ENCODE measurements at places on chromosomes 3 and 15.
A peak's percentile ranks its signal among the peaks of the same experiment; 100 is the strongest.

GRCh38 chr3:4988983-4989834 is 10.0 kb downstream of the BHLHE40 start:
- H3K4me1 ChIP-seq: no peaks in the 10 kb centered on the region
- peaks cover 8% of the 10 kb centered on the region for H3K27me3 ChIP-seq
- H3K27ac ChIP-seq: no peak overlapping the region
- H3K36me3 ChIP-seq: no peaks in the 10 kb centered on the region

DNA sequence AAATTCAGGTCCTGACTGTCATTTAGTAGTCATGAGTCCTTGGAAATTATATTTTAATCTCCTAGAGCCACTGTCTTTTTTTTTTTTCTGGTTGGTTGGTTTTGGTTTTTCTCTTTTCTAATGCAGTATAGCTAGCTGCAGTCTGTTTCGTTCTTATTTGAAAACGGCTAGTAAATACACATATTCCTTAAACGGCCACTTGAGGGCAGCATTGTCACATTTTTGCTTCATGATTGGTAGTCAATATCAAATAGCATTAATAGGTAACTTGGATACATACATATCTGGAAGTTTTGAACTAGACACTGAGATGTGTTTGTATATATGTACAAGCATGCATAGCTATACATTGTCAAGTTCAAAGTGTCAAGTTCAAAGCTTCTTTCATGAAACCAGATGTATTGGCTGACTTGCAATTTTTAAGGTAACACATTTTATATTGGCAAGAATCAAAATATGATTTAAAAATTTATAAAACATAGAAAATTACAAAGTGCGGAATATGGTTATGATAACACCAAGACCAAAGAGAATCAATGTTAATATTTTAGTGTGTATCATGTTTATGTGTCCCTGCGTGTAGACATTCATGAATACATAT is 22.5 kb downstream of the GABRA5 start:
- no peak overlapping the region for H3K27ac ChIP-seq
- DNase-seq: peak; percentile 77
- no peaks in the 10 kb centered on the region for H3K36me3 ChIP-seq
- no peaks in the 10 kb centered on the region for H3K27me3 ChIP-seq
- no peak overlapping the region for H3K4me3 ChIP-seq
- peaks cover 4% of the 10 kb centered on the region for H3K4me1 ChIP-seq

GRCh38 chr3:152447511-152447910 is 178.8 kb downstream of the MBNL1 start:
- H3K36me3 ChIP-seq: no peaks in the 10 kb centered on the region
- peaks cover 3% of the 10 kb centered on the region for H3K4me1 ChIP-seq
- no peak overlapping the region for H3K4me3 ChIP-seq
- no peaks in the 10 kb centered on the region for H3K27me3 ChIP-seq

DNA sequence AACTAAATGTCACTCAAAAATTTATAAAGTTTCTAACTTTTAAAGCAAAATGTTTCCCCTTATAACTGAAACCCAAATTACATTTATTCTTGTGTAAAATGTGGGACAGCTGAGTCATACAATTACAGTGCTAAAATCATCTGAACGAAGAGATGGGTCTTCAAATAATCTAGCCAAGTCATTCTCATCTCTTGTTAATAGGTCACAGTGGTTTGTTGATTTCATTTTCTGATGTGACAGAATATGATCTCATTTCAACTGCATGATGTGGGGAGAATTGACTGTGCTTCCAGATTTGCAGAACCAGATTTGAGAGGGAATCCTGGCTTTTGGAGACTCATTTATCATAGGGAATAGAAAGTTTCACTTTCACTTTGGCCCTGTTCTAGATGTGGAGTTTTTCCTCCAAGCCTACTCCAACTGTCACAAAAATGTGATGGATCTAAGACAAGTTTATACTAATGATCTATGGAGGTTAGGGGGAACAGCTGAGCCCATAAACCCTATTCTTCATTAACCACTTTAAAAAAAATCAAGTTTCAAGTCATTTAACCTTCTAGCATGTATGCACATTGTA is 685.0 kb downstream of the PDCD6IP start:
- H3K4me1 ChIP-seq: no peaks in the 10 kb centered on the region
- H3K27me3 ChIP-seq: no peaks in the 10 kb centered on the region
- no peak for DNase-seq
- H3K27ac ChIP-seq: no peak overlapping the region
- no peaks in the 10 kb centered on the region for H3K36me3 ChIP-seq
- H3K4me3 ChIP-seq: no peak overlapping the region

DNA sequence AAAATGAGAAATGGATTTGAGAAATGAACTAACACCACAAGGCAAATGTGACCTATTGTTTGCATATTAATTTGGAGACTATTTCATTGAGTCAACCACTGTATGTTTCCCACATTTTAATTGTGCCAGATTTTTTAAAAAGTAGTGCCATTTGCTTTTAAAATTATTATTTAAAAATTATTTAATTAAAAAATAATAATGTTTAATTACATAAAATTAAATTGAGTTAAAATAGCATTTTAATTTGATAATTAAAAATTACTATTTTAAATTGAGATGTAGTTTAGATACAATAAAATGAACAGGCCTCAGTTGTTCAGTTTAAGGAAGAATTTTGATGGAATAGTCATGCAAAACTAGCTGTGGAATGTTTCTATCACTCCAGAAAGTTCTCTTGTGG is 62.7 kb upstream of the GATM start:
- no peak overlapping the region for H3K4me3 ChIP-seq
- peaks cover 17% of the 10 kb centered on the region for H3K27me3 ChIP-seq
- no peak for DNase-seq

DNA sequence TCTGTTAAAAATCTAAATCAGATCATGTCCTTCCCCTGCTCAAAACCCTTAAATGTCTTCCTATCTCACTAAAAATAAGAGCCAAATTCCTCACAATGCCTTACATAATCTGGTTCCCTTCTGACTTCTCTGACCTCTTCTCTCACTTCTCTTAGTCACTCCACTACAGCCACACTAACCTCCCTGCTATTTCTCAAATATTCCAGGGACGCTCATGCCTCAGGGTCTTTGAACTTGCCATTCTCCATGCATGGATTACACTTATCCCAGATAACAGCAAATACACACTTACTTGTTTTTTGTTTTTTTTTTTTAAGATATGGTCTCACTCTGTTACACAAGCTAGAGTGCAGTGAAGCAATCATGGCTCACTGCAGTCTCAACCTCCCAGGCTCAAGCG is 8.5 kb downstream of the TP53BP1 start:
- no peak for DNase-seq
- H3K27me3 ChIP-seq: no peaks in the 10 kb centered on the region
- no peaks in the 10 kb centered on the region for H3K4me1 ChIP-seq

DNA sequence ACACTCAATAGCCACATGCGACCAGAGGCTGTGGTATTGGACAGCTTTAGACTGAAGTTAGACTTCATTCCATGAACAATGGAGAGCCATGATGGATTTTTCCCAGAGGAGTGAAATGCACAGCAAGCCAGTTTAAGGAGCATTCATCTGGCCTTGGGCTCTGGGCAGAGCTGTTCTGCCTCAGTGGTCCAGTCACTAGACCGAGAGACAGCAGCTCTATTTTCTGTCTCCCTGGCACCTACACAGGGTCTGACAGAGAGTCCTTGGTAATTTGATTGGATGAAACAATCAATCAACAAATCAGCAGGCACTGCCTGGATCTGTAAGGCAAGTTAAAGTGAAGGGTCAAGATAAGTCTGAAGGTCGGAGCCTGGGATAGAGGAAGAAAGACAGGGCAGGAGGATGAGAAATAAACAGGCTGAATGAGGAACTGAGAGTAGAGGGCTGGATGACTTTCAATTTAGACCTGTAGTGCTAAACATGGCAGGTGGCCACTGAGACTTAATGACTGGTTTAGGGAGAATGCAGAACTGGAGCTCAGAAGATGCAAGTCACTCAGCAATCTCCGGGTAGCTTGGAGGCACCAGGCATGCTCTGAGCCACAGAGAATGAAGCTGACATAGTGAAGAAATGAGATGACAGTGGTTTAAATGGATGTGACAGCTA is 98.5 kb upstream of the SLC25A36 start:
- no peak for DNase-seq
- H3K4me1 ChIP-seq: no peaks in the 10 kb centered on the region
- no peaks in the 10 kb centered on the region for H3K36me3 ChIP-seq
- H3K4me3 ChIP-seq: no peak overlapping the region
- H3K27ac ChIP-seq: no peak overlapping the region

DNA sequence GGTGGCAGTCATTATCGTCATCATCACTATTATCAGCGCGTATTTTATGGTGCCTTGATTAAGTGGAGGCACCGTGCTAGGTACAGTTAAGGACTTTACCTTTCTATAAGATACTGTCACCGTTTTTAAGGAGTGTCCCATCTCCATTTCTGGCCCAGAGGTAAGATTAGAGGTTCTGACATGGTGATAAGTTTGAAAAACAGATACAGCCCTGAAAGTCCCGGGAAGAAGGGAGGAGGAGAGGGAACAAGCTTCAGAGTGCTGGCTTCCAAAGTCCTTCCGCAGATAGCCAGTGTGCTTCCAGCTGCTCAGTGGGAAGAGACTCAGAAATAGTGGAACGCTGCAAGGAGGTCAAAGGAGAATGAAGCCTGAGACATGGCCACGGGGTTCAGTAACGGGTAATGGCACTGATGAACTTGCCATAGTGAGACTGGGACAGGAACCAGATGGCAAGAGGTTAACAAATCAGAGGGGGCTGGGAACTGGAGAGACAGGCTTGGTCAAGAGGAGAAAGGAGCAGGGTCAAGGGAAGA is 9.1 kb upstream of the TM4SF4 start:
- no peak for DNase-seq
- peaks cover 3% of the 10 kb centered on the region for H3K4me1 ChIP-seq
- H3K27ac ChIP-seq: no peak overlapping the region
- no peak overlapping the region for H3K4me3 ChIP-seq
